T-cell (primary cell): ENCODE measurements at places on chromosomes 2 and 18. TPM values are rescaled to one million over a fixed set of nuclear protein-coding genes. Genes with fewer than 3 reads are reported as not detected.

DNA sequence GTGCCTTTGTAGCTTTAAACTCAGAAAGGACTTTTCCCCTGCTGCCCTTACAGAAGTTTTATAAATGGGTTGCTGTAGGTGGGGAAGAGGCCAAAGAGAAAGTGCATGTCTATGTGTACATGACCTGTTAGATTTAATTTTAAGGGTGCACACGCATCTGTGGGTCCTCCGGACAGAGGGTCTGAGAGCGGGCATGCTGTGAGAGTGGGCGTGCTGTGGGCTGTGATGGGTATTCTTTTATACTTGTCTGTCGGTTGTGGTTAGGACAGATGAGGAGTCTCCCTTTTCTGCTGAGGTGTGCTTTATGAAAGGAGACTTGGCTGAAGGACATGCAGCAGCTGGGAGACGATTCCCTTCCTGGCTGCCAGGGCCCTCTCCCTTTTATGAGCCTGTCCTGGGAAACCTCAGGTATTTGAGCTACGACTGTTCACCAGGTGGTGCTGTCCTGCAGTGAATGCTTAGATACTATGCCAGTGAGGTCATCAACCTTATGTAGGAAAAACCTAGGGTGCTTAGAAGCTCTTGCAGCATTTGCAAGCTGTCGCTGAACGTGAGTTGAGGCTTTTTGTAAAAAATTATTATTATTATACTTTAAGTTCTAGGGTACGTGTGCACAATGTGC, 67.5 kb downstream of the TANC1 start:
- no peak for DNase-seq

DNA sequence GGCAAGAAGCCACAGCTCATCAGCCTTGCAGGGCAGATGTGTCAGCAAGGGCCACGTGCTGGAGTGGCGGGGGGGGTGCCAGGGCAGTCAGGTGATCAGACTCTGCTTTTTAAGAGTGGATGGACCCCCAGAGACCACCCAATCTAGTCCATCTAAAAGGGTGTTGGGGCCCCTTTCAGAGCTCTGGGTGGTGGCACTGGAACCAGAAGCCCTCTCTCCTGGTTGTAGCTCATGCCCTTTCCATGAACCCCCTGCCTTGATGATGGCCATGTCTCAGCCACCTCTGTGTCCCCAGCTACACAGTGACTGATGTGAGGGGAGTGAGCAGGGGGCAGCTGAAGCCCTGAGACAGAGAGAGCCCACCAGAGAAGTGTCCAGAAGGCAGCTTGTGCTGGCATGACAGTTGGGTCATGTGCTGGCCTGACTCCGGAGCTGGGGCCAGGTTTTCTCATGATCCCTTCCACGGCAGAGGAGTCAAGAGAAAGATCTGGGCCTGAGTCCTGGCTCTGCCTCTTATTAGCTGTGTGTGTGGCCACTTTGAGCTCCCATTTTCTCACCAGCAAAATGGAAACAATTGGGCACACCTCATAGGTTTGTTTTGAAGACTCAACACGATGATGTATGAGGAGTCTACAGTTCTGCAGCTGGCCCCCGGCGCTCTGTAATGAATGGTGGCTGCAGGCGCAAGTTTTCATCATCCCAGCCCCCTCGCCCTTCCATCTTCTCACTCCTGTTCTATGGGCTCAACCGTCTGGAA, 195.7 kb downstream of the ZFP36L2 start:
- DNase-seq: no peak

The TTN gene
- 49.2 TPM for total RNA-seq

- no peak for DNase-seq
Observed at GRCh38 chr2:46642218-46642617, 162.9 kb downstream of the TMEM247 start.

DNA sequence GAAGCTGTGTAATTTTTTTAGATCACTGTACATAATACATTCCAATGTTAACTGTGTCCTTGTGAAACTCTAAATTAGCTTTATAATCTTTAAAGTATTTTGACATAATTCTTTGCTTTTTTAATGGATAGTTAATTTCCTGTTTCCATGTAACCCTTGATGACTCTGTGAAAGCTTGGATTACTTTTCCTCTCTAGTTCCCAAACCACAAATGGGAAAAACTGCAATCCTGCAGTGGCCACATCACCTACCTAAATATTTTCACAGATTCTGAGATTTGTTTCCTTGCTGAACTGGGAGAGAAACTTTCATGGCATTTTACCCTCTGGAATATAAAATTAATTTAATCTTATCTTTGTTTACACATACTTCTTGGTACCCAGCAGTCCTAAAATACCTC, 161.6 kb upstream of the CCDC68 start:
- no peak for DNase-seq

GRCh38 chr2:50791271-50791670, 240.7 kb downstream of the NRXN1 start:
- DNase-seq: no peak

The REEP1 gene
- 0.22 TPM for total RNA-seq

The L3MBTL4 gene
- 0.64 TPM for total RNA-seq

DNA sequence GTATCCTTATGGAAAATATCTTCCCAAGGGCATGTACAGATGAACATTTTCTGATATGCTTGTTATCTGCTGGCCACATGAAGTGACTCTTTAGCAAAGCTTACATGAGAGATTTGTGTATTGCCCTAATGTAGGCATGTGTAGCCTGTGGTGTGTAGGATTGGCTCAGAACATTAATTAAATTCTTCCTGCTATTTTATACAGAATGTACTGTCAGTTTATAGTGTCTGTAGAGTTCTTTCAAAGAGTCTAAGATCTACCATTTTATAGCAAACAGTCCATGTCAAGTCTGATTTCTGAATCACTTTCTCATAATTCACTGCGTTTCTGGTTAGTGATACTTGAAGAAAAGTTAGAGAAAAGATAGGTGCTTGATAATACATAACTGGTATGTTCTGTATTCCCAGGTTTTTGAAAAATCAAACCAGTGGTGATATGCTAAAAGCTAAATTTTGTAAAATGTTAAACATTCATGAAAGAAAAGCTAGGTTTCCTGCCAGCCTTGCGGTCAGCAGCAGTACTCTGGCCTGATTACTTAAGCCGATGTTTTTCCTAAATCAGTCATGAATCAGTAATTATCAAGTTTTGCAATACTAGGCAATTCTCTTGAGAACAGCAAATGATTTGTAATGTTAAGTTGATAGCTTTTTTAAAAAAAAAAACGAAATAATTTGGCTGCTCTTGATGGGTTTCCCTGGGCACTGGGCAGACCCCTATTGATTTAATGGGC, 30.9 kb upstream of the EFEMP1 start:
- DNase-seq: no peak

GRCh38 chr2:48126162-48126561, 219.9 kb upstream of the FBXO11 start:
- DNase-seq: no peak

GRCh38 chr2:175619179-175620045, 382.7 kb downstream of the LNPK start:
- DNase-seq: no peak

DNA sequence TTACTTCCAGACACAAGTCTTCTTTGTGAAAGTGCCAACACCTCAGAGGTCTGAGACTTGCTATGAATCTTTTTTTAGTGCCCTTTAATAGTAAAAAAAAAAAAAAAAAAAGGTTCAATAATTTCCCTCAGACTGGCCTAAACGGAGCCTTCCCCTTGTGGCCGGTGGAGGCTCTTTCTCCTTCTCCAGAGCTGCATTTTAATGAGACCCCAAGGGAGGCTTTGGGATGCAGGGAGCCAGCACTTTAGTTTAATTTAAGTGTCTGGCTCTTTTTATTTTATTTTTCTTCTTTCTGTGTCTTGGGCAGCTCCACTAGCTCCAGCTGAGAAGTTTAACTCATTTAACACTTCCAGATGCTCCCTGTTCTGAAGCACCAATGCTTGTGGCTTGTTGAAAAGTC, 67.8 kb upstream of the MAPK4 start:
- no peak for DNase-seq

The GAL3ST2 gene
- total RNA-seq: 0.80 TPM

GRCh38 chr2:46669996-46670793, 190.8 kb downstream of the TMEM247 start:
- no peak for DNase-seq

The CABYR gene
- total RNA-seq: 0.25 TPM

GRCh38 chr2:101974663-101975062, 17.1 kb upstream of the IL1R2 start:
- no peak for DNase-seq

The CRYGC gene
- not detected for total RNA-seq

DNA sequence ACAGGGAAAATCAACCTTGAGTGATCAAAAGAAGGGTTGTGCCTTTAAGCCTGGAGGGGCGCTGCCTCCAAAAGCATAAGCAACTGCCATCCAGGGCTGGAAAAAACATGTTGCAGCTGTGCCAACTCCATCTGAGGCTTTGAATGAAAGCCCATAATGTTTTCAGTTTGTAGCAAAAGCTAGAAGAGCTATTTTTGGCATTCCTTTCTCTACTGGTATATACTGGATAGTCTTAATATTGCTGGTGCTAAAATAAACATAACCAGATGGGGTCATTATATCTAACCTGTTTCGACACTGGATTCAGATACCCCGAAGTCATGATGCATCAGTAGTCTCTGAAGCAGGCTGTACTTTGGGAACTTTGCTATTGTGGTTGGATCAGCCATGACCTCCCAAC, 25.1 kb downstream of the ANXA4 start:
- no peak for DNase-seq

DNA sequence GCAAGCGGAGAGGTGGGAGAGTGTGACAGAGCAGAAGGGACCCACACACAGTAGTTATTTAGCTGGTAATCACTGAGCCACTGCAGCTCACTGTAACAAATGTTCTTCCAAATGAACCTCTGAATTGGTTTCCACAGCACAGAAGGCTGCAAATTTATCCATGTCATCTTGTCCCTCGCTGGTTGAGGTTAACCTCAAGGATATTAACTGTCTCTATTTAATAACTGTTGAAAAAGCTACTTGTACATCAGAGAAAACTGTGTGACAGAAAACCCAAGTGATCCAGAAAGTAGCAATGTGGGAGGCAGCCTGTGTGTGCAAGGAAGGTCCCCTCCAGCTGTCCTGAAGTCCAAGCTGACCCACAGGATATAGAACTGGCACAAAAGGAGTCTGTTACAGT, 153.6 kb downstream of the DSEL start:
- no peak for DNase-seq

- no peak for DNase-seq
Observed at GRCh38 chr2:6627316-6627715, 238.4 kb downstream of the CMPK2 start.

DNA sequence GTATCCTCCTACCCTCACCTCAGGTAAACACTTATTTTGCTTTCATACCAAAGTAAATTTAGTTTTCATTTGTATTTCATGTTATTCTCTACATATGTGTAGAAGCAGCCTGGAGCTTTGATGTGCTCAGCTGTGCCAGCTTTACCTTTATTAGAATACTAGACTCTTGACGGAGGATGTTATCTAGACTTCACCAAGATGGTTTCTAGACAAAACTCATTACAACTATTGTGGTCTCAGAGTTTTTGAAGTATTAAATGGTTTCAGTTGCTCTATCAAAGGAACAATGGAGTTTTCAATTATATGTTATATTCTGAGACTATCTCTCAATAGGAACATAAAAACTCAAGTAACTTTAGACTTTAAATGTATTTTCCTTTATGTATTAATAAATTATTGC, 5.0 kb upstream of the IL18RAP start:
- DNase-seq: no peak

The SCTR gene
- total RNA-seq: not detected

DNA sequence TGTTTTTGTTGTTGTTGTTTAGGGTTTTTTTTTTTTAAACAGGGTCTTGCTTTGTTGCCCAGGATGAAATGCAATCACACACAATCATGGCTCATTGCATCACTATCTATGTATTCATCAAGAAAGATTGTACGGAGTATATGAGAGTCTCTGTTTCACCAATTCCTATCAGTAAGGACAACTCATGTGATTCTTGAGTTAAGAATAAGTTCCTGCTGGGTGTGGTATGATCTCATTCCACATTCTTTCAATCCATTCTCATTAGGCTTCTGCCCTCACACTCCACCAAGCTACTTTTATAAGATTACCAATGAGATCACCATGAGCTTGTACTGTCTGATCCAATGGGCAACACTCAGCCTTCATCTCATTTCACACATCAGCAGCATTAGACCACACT, 9.1 kb upstream of the AP1S3 start:
- no peak for DNase-seq

- no peak for DNase-seq
Observed at GRCh38 chr2:219707496-219708285, 80.3 kb downstream of the SLC4A3 start.

DNA sequence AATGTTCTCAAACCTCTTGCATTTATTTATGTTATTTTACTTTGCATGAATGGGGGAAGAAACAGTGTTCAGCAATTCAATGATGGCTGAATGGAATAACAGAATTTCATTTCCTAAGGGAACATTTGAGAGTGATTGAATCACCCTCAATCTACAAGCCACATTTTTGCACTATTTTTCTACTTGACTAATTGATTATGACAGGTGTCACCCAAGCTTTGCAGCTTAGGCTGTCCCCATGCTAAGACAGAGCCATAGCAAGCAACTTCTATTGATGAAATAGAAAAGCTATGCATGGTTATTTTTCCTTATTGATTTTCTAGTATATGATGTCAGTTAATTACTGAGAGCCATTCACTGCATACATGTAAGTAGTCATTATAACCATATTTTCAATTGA, 795.7 kb downstream of the DCC start:
- no peak for DNase-seq

GRCh38 chr2:9346885-9347284, 76.4 kb downstream of the ITGB1BP1 start:
- no peak for DNase-seq

GRCh38 chr2:27752551-27753237, 18.8 kb upstream of the MRPL33 start:
- no peak for DNase-seq

GRCh38 chr2:51778806-51779205, 746.9 kb upstream of the NRXN1 start:
- DNase-seq: no peak

GRCh38 chr2:14516844-14517243, 115.7 kb upstream of the LRATD1 start:
- no peak for DNase-seq

- DNase-seq: no peak
Observed at GRCh38 chr2:164593959-164594358, 27.3 kb downstream of the GRB14 start.

DNA sequence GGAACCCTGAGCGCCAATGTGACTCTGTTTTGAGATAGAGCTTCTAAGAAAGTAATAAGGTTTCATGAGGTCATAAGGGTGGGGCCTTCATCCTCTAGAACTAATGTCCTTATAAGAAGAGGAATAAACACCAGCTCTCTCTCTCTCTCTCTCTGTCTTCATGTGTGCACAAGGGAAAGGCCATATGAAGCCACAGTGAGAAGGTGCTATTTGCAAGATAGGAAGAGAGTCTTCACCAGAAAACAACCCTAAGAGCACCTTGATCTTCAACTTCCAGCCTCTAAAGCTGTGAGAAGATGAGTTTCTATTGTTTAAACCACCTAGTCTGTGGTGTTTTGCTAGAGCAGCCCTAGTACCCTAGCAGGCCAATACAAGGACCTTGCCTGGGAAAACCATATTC, 55.8 kb downstream of the DOCK10 start:
- DNase-seq: peak; percentile 25

The ZC3H8 gene
- 29.9 TPM for total RNA-seq
